ENCODE measurements at places on chromosomes 7 and 10.
A peak's percentile ranks its signal among the peaks of the same experiment; 100 is the strongest.

GRCh38 chr10:84047258-84048010, 91.9 kb upstream of the GHITM start:
- no peak for DNase-seq

GRCh38 chr10:33303988-33304387, 30.5 kb downstream of the NRP1 start:
- DNase-seq = no peak

DNA sequence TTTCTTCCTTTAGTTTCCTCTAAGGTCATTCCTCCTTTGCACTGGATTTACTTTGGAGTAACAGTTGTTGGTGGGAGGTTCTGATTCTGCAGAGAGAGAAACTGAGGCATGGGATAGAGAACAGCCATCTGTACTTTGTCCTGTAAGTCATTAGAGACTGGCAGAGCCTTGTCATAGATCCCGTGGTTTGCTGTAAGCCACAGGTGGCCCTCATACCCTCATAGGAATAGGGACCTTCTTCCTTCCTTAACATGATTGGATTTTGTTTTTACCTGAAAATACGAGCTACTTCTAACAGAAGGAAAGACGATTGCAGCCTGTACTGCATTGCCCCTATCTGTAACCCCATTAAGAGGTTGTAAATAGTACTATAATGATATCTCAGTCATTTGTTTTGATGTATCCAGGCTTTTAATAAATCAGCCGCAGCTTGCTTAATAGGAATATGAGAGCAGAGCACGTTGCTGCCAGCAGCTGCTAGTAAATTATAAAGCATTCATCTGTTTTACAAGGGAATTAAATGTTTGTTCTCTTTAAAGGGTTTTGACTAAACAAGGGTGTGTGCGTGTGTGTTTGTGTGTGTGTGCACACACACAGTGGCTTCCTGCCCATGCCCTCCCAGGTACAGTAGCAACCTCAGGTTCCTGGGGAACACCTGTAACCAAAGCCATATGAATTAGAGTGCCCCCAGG, 249.8 kb downstream of the AUTS2 start:
- DNase-seq = no peak

DNA sequence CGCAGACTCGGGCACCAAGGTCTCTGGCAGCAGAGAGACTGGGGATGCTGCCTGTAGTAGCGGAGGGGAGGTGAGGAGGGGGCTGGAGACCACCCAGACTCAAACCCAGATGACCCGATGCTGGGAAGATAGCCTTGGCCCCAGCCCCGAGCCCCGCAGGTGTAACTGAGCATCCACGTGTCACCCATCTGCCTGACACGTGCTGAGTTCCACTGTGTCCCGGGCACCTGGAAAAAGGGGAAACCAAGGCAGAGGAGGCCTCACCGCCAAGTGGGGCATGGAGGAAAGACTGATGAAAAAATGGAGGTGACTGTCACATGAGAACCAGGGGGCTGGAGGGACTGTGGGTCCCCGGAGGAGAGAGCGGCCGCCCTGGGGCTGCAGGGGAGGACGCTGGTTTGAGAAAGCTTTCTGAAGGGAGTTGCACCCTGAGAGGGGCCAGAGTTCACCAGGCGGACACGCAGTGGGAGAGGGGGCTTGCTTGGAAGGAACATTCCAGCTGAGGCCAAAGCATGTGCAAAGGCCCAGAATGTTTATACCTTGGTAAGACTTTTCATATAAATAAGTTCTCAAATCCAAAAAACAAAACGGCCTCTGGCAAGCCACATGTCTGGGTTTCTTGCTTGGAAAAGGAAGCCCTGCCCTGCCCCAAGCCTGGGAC, 27.4 kb upstream of the ELN start:
- DNase-seq = no peak

GRCh38 chr7:6533893-6534495, 17.3 kb downstream of the GRID2IP start:
- peak; percentile 20 for DNase-seq

- DNase-seq = no peak
Observed at GRCh38 chr10:59234194-59234593, 57.8 kb downstream of the PHYHIPL start.

DNA sequence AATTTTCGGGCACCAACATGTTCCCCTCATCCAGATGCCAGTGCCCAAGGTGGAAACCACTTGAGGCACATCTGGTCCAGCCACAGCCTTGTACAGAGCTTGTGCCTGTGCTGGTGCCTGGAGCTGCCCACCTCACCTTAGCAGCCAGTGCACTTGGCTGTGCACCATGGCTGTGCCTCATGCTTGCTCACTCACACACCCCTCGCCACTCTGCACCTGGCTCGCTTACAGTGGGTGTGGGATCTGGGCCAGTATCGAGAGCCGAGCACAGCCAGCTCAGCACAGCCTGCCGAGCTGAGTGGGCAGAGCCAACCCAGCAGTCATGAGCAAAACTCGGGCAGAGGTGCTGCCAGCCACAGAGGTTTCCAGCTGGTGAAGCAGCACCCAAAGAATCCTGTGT, 139.9 kb upstream of the NUPR2 start:
- DNase-seq = no peak

DNA sequence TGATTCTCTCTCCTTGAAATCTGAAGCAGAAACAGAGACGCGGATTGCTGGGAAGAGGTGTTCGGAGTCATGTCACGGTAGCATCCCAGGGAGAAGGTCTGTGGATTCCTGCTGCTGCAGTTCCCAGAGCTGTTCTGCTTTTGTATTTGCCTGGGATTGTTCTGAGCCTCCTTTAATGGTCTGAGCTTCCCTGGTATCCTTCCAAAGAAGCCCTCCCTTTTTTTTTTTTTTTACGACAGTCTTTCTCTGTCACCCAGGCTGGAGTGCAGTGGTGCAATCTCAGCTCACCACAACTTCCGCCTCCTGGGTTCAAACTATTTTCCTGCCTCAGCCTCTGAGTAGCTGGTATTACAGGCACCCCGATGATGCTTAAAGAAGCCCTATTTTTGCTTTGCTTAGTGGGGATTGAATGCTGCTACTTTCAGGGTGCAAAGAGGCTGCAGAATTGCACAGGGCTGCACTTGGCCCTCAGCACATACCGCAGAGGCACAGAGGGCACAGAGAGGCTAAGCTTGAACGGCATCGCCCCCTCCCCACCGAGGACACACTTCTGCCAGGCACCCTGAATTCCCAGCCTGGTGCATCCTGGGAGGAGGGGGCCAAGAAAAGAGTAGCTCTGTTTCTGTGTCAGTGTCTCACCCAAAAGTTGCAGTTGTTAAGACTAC, 208.6 kb upstream of the GALNT17 start:
- no peak for DNase-seq

DNA sequence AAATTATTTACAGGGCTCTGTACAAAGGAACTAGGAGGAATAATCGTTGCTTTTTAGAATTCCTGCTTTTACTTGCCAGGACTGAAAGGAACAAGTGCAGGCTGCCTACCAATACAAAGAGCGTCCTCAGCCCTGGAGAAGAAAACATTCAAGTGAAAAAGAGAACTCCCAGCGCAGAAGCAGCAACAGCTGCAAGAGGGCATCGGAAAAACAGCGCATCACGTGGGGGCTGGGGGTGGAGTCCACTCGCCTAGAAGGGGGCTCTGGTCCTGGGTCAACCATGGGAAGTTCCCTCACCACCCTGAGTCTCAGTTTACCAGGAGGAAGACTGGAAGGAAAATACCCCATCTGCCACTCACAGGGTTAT, 385 bp upstream of the C10orf90 start:
- DNase-seq = no peak

GRCh38 chr10:7475939-7476338, 65.1 kb upstream of the SFMBT2 start:
- no peak for DNase-seq

DNA sequence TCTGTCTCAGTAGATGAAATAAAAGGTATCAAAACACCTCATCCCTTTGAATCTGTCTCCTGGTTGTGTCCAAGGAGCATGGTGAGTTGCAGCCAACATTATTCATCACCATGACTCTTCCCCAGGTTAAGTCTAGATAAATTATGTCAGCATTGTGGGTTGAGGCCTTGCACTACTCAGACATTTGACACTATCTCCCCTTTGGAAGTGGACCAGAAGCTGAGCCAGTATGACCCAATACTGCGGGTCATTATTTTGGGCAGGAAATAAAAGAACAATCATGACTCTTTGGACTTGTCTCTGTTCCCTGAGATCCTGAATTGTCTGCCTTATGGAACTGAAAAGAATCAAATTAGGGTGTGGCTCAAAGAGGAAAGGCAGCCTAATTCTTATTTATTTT, 168.2 kb upstream of the FAM171A1 start:
- no peak for DNase-seq

GRCh38 chr7:94304878-94305277, 89.8 kb upstream of the COL1A2 start:
- no peak for DNase-seq

- DNase-seq = no peak
Observed at GRCh38 chr10:88278912-88279311, 304.2 kb downstream of the RNLS start.

- no peak for DNase-seq
Observed at GRCh38 chr10:31051703-31052102, 20.0 kb upstream of the ZNF438 start.

GRCh38 chr7:139645572-139646523, 122.4 kb downstream of the CLEC2L start:
- peak; percentile 88 for DNase-seq

DNA sequence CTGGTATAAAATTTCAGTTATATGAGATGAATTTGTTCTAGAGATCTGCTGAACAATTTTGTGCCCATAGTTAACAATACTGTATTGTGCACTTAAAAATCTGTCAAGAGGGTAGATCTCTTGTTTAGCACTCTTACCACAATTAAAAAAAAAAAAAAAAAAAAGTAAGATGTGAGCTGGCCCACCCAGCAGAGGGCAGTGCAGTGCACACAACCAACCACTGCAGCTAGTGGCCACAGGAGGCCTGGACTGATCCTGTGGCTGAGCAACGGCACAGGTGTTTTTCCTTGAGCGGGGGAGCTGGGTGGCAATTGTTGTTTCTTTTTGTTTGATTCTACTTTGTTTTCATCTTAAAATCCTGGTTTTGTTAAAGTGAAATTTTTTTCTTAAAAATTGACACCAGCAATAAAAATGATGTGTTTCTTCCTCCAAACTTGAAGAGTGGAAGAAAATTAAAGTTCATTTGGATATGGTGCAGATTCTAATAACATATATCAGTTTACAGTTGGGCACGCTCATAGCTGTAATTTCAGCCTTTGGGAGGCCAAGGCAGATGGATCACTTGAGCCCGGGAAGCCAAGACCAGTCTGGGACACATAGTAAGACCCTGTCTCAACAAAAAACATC, 171.1 kb upstream of the TBX20 start:
- DNase-seq = peak; percentile 59

- DNase-seq = no peak
Observed at GRCh38 chr10:124693396-124693795, 50.8 kb downstream of the FAM53B start.

DNA sequence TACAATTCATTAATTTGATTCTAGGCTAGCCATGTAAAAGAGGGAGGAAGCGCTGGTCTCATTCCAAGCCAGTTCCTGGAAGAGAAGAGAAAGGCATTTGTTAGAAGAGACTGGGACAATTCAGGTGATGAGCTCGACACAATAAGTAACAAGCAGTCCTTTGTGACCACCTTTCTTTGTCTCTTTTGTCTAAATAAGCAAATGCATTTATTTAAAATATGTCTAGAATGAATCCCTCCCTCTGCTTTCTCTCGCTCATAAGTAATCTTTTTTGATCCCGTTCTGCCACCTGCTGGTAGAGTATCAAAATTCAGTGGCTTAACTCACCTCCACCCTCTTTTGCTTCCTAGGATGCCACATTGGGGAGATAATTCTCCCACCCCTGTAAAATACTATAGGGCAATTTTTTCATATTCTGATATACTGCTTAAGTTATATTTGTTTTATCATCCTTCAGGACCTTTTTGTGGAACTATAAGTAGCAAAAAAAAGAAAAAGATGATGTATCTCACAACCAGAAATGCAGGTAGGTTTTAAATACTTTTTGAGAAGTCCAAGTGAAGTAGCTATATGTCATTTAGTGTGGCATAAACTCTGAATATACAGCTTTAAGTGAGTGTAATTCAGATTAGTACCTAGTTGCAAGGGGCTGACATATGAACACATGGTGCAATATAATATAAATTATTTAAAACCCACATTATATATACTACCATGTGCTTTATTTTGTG, 91.5 kb downstream of the GSDME start:
- DNase-seq = peak; percentile 60

DNA sequence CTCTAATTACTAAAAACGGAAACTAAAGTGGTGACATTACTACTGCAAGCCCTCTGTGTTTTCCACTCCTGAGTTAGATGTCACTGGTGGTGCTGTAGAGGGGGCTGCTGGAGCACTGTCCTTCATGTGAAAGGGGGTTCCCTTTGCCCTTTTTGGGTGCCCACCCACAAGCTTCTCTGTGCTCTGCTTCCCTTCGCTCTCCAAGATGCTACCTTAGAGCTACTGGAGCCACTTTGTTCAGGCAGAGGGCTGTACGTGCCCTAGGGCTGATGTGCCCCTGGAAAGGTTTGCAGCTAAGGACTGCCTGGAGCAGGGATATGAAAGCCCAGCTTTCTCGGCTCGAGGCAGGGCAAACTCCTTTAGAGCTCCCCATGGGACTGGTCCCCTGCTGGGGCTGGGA, 28.3 kb downstream of the EMX2 start:
- DNase-seq = no peak

GRCh38 chr7:24835643-24836042, 78.4 kb upstream of the GSDME start:
- no peak for DNase-seq

DNA sequence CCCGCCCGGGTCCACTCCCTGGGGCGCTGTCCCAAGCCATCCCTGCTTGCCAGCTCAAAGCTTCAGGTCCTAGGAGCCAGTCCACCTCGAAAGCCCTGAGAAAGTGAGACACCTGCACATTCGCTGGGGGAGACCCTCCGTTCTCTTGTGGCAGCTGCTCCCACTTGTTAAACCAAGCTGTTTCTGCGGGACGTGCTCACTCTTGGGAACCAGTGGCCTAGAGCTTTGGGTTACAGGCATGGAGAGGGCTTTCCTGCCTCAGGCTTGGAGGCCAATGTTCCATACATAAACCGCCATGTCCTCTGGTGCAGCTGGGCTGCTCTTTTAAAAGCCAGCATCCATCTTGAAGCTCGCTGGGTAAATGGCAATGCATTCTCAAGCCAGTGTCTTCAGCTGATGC, 19.9 kb upstream of the TTYH3 start:
- no peak for DNase-seq

- no peak for DNase-seq
Observed at GRCh38 chr10:80739328-80739727, 201.6 kb downstream of the SH2D4B start.

DNA sequence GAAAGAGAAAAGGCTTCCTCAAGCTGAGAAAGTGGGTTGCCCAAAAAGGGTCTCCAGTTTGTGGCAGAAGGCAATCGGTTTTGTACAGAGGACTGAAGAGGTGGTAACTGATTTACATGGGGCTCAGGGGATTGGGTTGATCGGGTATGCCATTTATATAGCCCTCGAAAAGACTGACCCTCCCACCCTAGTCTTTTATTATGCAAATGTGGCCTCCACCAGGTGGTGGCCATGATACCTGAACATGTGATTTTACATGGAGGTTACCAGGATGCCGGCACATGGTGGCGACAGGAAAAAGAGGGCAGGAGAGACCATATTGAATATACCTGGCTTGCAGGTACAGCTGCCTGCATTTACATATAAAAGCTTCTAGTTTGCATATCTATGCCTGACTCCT, 36.7 kb downstream of the ATE1 start:
- no peak for DNase-seq

GRCh38 chr7:42236976-42237810, at the start of gene GLI3:
GLI3 (minus strand) TSS chr7:42237209; CDS start chr7:42223253, 13,956 bp downstream.
- peak; percentile 72 for DNase-seq

- DNase-seq = no peak
Observed at GRCh38 chr7:121202834-121203233, 126.0 kb upstream of the WNT16 start.

- DNase-seq = no peak
Observed at GRCh38 chr10:71646037-71646436, 73.5 kb downstream of the C10orf105 start.
